ENCODE measurements at places on chromosomes 5 and 9.
A peak's percentile ranks its signal among the peaks of the same experiment; 100 is the strongest.

- DNase-seq = no peak
These were observed 104.7 kb downstream of the EFNA5 start for GRCh38 chr5:107565791-107566767.

- no peak for DNase-seq
These were observed 49.4 kb downstream of the C9orf50 start for GRCh38 chr9:129571298-129572051.

DNA sequence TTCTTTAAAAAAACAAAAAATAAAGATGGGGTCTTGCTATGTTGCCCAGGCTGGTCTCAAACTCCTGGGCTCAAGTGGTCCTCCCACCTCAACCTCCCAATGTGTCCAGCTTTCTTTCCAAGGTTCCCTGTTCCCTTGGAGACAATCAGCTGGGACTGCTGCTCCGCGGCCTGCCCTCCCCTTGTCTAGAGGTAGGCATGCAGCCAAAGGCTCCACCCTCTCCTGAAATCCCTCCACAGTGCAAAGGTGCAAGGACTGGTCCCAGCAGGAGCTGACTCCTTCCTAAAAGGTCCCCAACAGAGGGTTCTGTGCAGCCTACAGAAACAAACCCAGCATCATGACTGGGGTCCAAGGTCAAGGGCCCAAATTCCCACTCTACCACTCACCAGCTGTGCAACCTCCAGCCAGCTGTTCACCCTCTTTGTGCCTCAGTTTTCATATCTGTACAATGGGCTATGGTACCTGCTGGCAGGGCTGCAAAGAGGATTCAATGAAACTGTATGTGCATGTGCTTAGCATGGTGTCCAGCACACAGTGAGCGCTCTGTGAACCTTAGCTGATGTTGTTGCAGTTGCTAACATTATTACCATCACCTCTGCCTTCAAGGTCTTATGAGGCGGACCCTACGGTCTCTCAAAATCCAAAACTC, 47.5 kb downstream of the BARX1 start:
- peak; percentile 5 for DNase-seq

- no peak for DNase-seq
These were observed 39.8 kb downstream of the STARD4 start for GRCh38 chr5:111472579-111472978.

GRCh38 chr5:131223751-131224386, 40.0 kb upstream of the CDC42SE2 start:
- DNase-seq = no peak

GRCh38 chr5:110201791-110202190, 512.1 kb downstream of the MAN2A1 start:
- no peak for DNase-seq

DNA sequence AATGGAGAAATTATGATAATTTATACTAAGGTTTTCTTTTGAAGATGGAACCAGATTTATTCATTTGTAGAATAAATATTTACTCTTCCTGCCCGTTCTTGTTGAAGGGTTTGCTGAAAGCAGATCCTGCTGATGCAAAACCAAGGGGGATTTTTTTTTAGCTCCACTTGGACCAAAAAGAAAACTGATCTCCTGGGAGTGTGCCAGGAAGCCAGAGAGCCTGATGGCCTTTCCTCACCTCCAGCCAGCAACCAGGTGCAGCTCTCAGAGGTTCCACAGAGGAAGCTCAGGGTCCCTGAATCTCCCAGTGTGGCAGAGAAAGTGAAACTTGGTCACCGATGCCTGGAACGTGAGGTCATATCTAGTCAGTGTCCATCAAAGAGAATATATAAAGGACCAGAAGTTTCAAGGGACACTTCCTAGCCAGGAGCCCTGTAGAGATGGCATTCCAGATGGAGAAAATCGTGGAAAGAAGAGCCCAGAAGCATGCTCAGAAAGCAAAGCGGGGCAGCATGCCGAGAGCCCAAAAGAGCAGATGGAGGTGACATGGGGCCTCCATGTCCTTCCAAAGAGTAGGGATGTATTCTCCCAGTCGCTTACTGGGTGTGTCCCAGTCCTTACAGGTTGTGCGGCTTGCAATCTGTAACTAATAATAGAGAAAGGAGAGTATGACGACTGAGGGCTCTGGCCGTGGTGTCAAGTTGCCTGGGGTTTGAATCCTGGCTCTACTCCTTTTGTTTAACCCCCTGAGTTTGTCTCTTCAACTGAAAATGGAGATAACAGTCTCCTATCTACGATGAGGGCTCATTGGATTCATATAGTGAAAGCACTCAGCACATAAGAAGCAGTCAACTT, 12.2 kb downstream of the AFAP1L1 start:
- no peak for DNase-seq

DNA sequence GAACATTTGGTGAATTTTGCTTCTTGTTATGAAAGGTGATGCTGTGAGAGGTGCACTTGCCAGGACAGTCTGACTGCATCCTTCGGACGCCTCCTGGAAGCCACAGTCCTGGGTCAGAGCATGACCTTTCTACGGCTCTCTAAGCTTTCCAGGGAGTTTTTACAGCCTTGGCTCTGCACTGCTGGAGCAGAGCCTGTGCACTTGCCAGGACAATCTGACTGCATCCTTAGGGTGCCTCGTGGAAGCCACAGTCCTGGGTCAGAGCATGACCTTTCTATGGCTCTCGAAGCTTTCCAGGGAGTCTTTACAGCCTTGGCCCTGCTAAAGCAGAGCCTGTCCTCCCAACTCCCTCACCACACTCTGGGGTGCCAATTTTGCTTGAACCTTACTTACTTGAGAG, 49.6 kb downstream of the CCDC180 start:
- no peak for DNase-seq
